ENCODE measurements at places on chromosomes 13 and 19.
A peak's percentile ranks its signal among the peaks of the same experiment; 100 is the strongest.

- no peak for DNase-seq
These were observed 55.3 kb downstream of the SUCLA2 start for GRCh38 chr13:47945738-47946137.

DNA sequence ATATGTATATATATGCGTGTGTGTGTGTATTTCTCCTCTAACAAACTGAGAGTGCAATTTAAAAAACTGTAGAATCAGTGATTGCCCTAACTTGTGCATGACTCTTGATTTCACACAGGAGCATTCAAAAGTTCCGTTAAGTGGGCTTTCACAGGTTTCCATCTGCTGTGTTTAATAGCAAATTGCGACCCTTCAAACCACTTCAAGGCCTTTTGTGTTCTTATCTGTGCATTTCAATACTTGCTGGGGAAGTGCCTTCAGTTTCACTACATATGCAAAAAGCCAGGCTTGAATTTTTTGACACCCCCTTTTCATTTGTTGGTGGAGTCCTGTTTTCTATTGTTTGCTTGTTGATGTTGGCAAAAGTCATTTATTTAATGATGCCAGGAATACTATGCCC, 158.0 kb downstream of the TM9SF2 start:
- no peak for DNase-seq

DNA sequence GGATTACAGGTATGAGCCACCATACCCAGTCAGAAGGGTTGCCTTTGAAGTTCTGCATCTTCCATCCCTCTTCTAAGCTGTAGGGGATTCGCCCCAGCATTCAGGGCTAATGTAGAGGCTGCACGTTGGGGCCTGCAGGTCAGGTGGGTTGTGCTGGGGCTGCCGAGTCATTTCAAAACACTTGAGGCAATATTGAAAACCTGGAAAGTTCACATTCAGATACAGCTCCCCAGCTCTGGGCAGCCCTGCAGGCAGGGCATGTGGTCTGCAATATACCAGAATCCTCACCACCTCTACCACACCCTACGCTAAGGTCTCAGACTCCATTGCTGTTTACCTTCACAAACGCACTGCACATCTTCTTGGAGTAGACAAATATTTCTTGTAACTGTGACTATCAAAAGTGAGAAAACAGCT, 24.6 kb downstream of the CCNE1 start:
- no peak for DNase-seq

DNA sequence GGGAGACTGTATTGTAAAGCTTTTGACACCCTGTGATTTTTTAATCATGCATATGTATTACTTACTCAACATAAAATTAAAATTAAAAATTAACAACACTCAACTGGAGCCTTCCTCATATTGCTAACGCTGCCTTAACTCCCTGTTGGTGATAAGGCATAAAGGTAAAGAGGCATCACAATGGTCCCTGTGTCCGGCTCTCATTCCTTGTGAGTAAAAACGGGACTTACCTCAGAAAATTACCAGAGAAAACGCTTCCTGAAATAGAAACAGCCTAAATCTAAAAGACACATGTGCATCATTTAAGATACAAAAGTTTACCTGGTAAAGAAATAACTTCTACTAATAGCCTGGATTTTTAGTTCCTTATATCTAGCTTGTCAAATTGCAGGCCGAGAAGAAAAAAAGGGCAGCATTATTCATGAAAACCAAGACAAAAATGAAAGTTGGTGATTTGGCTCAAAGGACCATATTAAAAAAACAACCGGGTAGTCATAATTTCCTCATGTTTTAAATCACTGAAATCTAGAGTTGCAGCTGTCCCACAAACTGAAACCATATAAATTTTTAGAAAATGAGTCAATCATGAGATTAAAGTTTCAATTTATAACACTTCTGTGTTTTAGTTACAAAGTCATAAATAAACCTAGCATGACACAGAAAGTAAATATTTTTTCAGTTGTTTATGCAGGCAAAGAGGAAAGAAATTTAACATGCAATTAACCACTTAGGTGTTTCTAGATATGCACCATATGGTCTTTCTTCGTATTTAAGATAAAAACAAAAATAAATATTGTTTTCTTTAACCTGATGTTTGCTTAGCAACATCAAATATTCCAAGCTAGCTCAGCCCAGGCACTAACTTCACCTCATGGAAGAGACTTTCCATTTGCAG, 94.7 kb downstream of the MIPEP start:
- DNase-seq, result no peak

- DNase-seq, result peak; percentile 68
These were observed 24.3 kb downstream of the COLGALT1 start for GRCh38 chr19:17579661-17580244.

GRCh38 chr13:87356314-87356713, 314.9 kb upstream of the SLITRK5 start:
- no peak for DNase-seq

GRCh38 chr13:101535192-101535746, 82.8 kb downstream of the ITGBL1 start:
- no peak for DNase-seq

- no peak for DNase-seq
These were observed 387.4 kb downstream of the PCDH9 start for GRCh38 chr13:66842766-66843165.

DNA sequence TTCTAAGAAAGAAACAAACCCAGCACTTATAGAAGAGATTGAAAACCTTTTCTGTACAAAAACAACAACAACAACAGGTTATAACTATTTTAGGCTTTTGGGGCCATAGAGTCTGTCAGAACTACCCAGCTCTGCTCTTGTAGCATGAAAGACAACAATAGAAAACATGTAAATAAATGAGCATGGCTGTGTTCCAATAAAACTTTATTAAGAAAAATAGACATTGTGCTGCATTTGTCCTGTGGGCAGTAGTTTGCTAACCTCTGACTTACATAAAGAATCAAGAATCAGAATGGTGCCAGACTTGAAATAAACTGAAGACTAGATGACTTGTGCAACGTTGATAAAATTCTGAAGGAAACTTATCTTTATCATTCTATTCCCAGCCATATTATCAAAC, 617.5 kb downstream of the DIAPH3 start:
- no peak for DNase-seq

- DNase-seq, result no peak
These were observed 7.3 kb downstream of the PPP6R1 start for GRCh38 chr19:55251341-55252081.

- no peak for DNase-seq
These were observed 22.8 kb upstream of the CD70 start for GRCh38 chr19:6613711-6614110.

DNA sequence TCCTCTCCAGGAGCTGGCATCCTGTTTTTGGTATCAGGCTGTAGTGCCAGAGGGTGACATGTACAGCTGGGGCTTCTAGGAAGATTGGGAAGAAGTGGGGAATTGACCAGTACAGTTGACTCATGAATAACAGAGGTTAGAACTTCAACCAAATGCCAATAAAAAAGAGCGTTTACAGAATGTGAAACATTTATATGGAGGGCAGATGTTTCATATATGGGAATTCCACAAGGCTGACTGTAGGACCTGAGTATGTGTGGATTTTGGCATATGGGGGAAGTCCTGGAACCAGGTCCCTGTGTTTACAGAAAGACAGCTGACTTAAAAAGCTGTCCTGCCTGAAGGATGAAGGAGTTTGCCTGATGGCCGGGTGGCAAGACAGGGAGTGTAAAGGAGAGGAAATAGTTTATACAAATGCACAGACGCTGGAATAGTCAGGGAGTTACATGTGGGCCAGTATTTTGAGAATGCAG, 5.2 kb downstream of the CHAMP1 start:
- no peak for DNase-seq
